ENCODE measurements at places on chromosomes 5 and 9.
A peak's percentile ranks its signal among the peaks of the same experiment; 100 is the strongest.

GRCh38 chr9:95112436-95113280 is 204.9 kb downstream of the FANCC start:
- DNase-seq: no peak

DNA sequence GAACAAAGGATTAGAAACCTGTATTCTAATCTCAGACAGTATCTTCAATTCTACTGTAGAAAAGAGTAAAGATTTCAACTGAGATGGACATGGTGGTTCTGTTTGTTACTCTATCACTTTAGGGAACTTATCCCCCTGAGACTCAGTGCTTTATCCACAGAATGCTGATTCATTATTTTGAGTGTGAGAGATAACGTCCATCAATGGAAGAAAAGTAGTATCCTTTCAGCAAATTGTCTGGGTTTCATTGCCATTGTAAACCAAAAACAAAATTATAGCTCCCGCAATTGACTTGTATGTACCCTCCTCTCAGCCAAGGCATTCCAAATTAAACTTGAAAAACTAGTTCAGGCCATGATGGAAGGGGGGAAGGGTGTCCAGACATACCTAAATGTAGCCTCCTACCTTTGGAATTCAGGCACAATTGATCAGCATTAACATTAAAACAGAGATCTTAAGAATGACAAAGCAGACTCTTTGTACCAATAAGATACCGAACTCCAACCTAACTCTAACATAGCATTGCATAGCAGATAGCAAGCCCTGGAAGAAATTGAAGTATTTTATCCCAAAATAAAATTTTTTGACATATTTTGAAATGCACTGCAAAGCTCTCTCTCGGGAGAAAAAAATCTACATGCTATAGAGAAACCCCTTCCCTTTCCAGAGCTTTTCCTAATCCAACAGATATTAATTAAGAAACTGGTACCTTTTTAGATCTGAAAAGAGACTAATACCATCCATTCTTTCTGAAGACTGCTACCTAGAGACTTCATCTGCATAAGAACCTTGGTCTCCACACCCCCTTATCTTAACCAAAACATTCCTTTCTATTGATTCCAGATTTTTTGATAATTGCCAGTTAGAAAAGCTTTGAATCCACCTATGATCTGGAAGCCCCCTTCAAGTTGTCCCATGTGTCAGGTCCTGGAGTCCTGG is 1055.7 kb downstream of the PTPRD start:
- DNase-seq: no peak

GRCh38 chr5:95087816-95088317 is 197.0 kb downstream of the MCTP1 start:
- no peak for DNase-seq

DNA sequence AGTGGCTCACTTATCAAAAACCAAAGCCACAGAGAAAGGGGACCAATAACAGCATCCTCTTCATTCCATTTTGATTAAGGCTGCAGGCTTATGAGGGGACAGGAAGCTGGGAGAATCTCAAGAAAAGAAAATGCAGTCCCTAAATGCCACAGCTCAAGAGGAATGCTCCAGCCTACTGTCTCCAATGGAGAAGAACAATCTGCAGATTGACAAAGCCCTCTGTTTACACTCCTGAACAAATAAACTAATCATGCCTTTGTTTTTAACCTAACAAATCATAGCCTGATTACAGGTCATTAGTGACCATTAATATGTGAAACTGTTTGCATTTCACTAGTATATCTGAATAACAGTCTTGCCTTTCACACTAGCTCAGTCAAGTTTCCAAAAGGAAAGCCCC is 26.5 kb downstream of the PPP2R2B start:
- DNase-seq: no peak

- no peak for DNase-seq
Measured at GRCh38 chr9:136317695-136318094, 9.6 kb upstream of the GPSM1 start.

DNA sequence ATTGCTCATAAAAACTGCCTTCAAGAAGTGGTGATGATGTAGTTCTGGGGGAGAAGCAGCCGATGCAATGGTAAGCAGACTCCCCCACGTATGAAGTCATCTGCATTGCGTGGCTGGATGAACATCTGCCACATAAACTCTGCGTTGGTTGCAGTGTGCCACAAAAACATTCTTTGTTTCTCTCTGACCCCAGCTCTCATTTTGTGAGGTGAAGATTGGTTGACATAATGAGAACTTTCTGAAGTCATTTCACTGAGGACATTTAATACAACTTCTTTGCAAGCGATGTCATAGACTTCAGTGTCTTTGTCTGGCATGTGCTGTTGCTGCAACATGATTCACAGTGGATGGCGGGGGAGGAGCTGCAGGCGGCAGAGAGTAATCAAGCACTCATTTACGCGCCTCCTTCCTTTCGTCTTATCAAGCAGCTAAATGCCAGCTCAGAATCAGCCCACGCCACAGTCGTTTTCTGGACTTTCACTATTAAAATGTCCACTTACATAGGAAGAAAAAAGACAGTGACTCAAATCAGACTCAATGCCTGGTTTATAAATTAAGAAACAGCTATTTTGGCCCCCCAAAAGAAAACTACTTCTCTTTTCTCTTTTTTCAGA is 91.5 kb upstream of the NFIL3 start:
- no peak for DNase-seq

DNA sequence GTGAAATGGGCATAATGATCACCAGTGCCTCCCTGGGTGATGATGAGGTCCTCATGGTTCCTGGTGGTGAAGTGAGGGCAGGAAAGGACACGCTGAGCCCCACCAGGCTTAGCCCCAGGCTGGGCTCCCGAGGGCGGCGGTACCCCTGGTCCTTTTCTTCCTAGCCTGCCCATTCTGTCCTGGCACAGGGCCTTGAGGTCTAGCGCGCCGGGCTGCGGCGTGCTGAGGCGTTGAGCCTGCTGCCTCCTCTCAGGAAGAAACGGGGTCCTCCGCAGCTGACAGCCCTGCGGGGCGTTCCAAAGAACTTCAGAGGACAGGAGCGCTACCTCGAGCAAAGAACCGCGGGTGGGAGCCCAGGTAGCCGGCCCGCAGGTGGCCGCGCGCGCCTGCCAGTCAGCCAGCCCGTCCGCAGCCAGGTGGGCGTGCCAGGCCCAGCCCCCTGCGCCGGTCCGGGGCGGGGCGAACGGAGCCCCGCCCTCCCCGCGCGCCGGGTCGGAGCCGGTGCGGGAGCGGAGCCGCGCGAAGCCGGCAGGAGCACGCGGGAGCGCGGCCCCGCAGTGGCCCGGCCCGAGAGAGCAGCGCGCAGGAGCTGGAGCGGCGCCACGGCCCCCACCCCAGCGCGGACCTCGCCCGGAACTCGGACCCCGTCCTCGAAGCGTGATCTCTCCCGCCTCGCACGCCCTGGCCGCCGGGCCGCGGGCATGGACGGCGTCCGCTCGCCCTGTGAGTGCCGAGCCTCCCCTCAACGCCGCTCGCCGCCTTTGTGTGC is at the start of gene WNK2:
WNK2 (plus strand) TSS at position 477 of the 769 bp plus-strand sequence. CDS start 791 bp downstream, outside the sequence.
- no peak for DNase-seq

DNA sequence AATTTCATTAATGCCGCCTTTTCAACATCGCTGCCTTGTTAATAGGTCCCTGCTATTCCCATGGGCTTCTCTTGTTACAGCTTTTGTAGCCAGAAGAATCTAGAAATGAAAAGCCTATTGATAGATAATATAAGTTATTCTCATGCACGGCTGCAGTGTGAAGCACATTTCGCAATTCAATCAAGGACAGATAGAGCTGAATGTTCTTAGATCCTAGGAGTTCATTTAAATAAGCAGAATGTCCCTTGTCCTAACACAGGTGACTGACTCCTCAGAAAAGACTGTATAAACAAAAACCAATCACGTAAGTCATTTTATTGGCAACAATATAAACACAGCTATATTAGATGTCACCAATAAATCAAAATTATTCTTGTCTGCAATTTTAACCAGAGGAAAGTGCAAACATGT is 9.4 kb downstream of the GLIS3 start:
- DNase-seq: no peak

DNA sequence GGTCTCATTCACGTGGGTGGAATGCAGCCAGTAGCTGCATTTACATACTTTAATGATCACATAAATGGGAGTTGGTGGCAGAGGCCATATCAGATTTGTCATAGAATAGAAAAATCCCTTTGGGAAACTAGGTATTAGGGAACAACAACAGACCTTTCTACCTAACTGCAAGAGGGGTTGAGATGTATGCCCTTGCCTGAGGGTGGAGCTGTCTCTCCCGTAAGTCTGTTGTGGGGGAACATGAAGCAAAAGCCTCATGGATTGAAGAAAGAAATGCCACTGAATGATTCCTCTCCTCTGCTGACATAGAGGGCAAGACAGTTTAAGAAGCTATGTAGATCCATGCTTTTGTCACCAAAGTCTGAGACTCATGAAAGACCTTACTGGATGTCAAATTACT is 461.3 kb downstream of the SPOCK1 start:
- DNase-seq: no peak

GRCh38 chr9:115972843-115973595 is 180.6 kb upstream of the PAPPA start:
- DNase-seq: no peak

DNA sequence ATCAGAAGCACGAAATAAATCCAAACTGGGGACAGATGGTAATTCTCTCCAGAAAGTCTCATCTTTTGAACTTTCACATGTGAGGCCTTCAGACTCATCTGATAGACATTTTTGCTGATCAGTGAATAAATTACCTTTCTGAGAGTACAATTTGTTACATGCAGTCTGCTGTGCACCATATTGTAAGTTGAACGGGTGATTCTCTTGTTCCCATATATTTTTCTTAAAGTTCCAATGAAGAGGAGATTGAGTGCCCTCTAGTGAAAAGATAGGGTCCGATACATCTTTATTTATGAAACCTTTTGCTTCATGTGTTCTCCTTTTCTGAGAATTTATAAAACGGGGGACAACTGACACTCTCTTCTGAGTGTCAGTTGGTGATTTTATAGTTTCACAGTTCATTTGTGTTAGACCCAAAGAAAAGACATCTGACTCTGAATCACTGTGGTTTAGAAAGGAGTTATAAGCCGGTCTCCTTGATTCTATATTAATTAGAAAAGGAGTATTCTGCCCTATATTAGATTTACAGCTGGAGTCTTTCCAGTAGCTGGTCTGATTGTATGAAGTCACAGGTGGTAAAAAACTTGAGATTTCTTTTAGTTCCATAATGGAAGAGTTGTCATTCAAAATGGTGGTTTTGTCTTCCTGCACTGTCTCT is 30.4 kb downstream of the GNG10 start:
- peak; percentile 41 for DNase-seq

DNA sequence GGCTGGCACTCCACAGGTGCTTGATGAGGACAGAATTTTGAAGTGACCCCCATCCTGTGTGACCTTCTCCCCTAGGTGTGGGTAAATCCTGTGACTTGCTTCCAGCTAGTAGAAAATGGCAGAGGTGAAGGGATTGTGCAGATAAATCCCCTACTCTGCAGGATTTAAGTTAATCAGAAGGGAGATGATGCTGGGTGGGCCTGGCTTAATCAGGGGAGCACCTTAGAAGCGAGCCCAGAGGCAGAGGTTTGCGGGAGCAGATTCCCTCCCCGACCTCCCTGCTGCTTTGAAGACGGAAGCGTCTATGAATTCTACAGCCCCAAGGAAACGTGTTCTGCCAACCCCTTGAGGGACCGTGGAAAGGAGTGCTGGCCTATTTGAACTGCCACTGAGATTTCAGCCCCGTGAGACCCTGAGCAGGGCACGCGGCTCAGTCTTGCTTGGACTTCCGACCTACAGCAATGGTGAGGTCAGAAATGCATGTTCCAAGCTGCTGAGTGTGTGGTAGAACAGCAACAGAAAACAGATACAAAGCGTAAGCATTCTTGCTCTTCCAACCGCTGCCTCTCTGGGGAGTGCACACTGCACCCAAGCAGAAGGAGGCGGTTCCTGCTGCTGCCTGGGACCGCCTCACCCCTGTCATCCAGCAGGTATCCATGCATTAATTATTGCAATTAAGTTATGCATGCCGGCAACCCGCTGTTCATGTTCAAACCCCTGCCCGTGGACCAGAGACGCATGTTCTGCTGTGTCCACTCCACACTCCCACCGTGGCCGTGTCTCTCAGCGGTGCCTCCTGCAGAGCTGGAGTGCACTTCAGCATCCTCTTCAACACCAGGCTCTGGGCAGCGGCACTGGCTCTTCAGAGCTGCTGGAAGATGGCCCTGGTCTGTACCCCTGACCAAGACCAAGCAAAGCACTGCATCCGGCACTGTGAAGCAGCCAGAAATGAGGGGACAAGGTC is 54.6 kb upstream of the RXRA start:
- no peak for DNase-seq

DNA sequence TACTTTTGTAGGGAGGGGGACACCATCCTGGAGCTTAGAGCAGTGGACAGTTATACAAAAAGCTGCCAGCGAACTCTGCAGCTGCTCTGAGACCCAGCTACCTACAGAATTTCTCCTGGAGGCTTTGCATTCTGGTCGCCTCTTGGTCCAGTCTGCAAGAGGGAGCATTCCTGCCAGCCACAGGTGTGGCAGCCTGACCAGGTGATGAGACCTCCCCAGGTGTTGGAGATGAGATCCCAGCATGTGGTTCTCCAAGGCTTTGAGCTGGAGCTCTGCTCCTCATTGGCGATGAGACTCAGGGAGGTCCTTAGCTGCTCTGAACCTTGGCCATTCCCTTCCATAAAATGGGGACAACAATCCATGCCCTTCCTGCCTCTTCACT is 69.3 kb downstream of the RGS3 start:
- no peak for DNase-seq

- no peak for DNase-seq
Measured at GRCh38 chr5:171462928-171463861, 43.7 kb downstream of the FGF18 start.

- no peak for DNase-seq
Measured at GRCh38 chr5:39605588-39606575, 181.1 kb upstream of the DAB2 start.

- DNase-seq: no peak
Measured at GRCh38 chr5:69134126-69134525, 32.8 kb upstream of the CCNB1 start.

DNA sequence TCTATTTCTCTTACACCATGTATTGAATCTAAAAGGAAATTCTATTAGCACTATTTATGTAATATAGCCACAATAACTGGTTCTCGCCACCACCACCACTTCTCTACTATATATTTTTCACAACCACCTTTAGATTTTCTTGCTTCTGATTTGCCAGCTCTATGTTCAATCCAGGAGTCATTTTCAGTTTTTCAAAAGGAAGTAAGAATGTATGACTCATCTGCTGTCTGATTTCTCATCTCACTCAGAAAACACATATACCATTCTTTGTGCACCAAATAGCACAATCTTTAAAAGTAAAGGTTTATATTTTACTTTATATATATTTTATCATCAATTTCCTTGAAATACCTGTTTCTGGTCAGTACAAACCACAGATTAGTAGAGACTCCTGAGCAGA is 1127.5 kb downstream of the TAF11L14 start:
- DNase-seq: no peak

GRCh38 chr5:58622936-58623871 is 40.3 kb downstream of the RAB3C start:
- DNase-seq: no peak

DNA sequence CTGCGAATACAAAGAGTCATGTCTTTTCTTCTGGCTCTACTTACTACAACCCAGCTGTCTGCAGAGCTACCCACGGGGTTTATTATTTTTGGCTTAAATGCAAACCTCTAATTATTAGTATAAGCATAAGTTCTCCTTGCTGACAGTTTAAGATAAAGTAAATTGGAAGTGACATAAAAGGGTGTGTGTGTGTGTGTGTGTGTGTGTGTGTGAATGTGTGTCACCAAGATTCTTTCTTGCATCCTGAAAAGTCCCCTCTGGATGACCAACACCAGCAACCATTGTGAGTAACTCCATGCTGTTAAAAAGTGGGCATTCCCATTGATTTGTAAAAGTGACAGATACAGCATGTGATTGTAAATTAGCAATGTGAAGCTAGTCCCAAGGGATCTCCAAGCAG is 803.8 kb upstream of the ZNF608 start:
- no peak for DNase-seq

- DNase-seq: no peak
Measured at GRCh38 chr9:19138084-19138483, 10.8 kb upstream of the PLIN2 start.

Data from NCI-H524 treated with DMSO at 0.1 percent for 48 hours (cell line).